ENCODE measurements at places on chromosomes 6 and 20.

DNA sequence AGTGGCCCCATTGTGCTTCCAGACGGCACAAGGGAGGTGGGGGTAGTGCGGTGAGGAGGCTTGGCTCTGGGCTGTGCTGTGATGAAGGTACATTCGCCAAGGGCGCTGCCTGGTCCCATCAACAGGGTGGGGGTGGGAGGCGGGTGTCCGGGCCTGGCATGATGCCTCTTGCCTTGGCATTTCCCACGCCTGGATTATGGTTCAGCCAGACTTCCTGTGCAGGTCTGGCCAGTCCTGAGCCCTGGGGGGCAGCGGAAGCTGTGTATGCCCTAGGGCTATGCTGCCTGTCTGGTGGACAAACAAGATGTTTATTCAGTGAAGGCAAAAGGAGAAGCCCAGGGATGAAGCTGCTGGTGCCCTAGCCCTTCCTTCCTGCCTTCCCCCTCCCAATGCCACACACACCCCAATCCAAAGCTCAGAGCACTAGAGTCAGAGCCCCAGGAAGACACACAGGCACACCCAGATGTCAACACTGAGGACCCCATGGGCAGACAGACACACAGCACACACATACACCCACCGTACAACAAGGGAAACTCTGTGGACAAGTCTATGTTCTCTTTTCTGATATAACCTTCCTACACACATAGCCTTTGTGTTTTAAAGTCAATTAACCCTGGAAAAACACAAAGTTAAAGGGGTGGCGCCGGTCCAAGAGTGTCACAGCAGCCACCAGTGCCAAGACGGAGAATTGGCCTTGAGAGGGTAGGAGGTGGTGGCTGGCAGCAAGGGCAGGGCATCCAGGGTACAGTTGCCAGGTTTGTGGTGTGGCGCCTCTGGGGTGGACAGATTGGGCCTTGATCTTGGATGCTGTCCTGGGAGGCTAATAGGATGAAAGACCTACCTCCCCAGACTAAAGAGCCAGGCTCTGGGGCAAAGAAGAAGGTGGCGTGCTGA, 54.7 kb upstream of the SAYSD1 start:
- no peak for DNase-seq

DNA sequence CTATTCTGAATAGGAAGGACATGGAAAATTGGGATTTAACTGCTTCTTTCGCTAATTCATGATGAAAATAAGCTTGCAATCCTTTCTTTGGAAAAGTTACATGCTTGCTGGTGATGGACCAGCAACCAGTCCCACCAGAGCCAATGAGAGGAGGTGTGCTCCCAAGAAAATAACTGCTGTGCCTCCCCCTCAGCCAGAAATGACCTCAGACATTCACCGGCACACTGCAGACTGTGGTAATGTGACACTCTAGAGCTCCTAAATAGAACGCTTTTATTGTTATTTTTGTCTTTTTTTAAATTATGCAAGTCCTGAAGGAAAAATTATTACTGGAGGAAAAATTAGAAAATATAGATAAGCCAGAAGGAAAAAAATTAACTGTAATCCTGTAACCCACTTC, 2.6 kb downstream of the PYGB start:
- DNase-seq = no peak

GRCh38 chr20:6081236-6081635, 27.4 kb upstream of the LRRN4 start:
- DNase-seq = no peak

- DNase-seq = peak; percentile 86
Measured at GRCh38 chr6:139433631-139434419, 59.4 kb upstream of the CITED2 start.

DNA sequence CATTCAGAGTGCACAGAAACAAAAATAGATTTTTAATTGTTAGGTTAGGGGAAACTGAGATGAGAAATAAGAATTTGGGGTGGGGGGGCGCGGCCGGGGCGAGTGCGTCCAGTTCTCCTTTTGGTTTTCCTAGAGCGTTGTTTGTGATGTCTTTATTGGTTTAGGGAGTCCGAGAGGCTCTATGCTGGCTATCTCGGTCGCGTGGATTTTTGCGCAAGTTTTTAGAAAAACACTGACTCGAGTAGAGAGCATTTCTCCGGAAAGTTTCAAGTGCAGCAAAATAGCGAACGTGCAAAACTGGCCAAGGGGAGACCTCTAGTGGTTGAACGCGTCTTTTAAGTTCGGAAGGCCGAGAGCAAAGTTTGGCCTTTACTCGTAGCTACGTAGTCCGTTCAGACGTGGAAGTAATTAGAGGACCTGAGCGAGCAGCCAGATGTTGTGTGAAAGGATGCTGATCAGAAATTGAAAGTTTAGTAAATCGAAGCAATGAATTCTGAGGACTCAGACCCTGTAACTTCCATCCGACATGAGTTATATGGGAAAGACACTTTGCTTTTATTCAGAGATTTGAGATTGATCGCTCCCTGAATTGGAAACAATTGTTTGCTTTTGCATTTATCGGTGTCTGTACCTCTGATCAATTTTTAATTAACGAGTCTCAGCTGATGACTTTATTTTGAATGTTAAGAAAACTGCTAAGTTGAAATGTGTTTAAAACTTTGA, 2.7 kb downstream of the L3MBTL3 start:
- peak; percentile 93 for DNase-seq
